NB4 (cell line): ENCODE measurements at places on chromosomes 12 and 14.

DNA sequence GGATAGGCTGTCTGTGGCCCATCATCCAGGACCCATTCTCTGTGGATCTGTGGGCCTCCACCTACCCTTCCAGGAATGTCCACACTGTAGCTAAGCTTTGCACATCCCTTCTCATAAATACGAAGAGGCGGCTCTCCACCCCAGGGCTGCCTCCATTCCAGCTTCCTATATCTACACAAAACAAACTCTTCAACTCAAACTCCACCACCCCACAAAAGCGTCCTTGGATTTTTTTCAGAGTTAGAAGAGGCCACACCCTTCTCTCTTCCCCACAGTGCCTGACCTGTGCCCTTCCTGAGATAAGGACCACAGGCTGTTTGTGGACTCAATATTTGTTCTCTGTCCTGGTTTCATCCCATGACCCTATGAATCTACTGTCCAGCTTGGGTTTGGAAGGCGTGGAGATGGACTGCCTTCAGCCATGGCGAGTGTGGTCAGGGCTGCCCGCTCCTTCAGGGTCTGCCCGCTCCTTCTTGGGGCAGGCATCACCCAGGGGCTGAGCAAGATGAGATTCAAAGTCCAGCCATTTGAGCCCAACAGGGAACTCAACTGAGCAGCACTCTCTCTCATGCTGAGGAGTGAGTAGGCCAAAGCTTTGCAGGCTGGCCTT lies 13.0 kb upstream of the SERPINA12 start:
- no peak for DNase-seq

- no peak for DNase-seq
These were observed 249.2 kb upstream of the PWP1 start for GRCh38 chr12:107436376-107436775.

GRCh38 chr14:96080571-96080970 lies 41.4 kb downstream of the C14orf132 start:
- no peak for DNase-seq

DNA sequence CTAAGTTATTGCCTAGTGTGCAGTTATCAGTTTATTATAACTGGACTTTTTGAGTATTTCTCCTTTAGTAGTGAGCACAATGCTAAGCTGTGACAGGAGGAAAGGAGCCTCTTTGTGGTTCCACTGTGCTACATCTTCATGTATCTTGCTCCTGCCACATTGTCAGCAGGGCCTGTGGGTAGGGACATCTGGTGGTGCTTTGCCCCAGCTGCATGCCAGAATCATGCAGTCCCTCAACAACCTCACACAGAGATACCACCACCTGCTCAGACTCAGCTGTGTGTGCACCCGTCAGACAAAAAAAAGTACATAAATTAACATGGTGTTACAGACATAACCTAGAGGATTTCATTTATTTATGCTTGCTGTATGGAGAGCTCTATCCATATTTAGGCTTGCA lies 51.1 kb downstream of the MIS18BP1 start:
- peak; percentile 42 for DNase-seq
